ENCODE measurements at places on chromosomes 1 and 21. TPM values are rescaled to one million over a fixed set of nuclear protein-coding genes. Genes with fewer than 3 reads are reported as not detected.
A peak's percentile ranks its signal among the peaks of the same experiment; 100 is the strongest.

DNA sequence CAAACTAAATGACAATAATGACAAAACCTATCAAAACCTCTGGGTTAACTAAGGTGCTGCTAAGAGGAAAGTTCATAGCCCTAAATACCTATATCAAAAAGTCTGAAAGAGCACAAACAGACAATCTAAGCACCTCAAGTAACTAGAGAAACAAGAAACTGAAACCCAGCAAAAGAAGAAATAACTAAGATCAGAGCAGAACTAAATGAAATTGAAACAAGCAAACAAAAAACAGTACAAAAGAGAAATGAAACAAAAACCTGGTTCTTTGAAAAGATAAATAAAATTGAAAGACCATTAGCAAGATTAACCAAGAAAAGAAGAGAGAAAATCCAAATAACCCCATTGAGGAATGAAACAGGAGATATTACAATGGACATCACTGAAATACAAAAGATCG is 44.8 kb upstream of the KIAA0040 start:
- no peak for DNase-seq

DNA sequence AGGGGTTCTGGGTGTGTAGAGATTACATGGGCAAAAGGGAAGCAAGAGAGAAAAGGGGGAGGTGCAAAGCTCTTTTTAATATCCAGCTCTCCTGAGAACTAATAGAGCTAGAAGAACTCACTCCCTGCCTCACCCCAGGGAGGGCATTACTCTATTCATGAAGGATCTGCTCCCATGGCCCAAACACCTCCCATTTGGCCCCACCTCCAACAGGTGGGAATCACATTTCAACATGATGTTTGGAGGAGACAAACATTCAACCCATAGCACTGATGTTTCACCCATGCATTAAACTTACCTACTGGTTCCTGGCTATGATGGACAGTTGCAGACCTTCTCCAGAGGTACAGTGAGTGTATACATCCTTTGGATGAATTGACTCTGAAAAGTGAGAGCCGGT is 7.3 kb upstream of the JUN start:
- no peak for DNase-seq

- no peak for DNase-seq
Measured at GRCh38 chr1:51302746-51303145, 27.6 kb downstream of the TTC39A start.

GRCh38 chr1:223203034-223203408 is 60.0 kb upstream of the TLR5 start:
- DNase-seq, result no peak

GRCh38 chr1:54763816-54764132 is 549 bp downstream of the PARS2 start:
- no peak for DNase-seq

DNA sequence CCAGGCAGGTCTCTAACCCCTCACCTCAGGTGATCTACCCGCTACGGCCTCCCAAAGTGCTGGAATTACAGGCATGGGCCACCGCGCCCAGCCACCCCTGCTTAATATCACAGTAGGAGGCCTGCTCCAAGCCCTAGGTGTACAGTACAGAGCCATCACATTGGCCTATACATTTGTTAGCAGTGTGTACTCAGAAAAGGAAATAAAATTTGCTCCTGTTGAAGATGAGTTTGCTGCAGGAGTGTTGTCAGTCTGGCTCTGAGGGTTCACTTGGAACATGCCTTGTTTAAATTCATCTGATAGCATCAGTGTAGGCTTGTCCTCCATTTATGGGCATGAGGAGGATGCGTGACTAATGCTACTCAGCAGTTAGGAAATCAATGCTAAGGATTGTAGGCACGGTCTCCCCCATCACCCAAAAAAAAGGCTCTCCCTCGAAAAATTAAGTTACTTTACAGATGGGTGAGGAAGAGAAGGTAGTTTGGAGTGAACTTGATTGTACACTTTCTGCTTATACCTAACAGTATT is 4.6 kb upstream of the ENAH start:
- peak; percentile 29 for DNase-seq

GRCh38 chr1:227921461-227922185 is 26.1 kb downstream of the WNT9A start:
- no peak for DNase-seq

DNA sequence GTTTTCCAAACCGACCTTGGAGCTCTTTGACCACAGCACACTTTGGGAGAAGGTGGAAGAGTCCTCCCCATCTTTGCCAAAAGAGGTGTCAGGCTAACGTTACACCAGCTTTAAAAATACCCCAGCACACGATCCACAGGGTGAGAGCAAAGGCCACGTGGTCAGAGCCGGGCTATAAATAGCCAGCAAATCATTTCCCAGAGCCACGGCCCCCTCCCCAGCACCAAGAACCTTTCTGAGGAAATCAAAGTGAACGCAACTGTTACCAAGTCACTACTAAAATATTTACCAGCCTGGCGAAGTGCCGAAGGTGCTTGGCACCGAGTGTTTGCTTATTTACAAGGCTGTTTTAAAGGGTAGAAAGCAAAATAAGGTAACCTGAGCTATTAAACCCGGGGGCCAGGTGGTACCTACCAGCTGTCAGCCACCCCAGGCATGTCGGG is 72.4 kb downstream of the CASZ1 start:
- peak; percentile 95 for DNase-seq

The S100B gene
- total RNA-seq, result 7.0 TPM

DNA sequence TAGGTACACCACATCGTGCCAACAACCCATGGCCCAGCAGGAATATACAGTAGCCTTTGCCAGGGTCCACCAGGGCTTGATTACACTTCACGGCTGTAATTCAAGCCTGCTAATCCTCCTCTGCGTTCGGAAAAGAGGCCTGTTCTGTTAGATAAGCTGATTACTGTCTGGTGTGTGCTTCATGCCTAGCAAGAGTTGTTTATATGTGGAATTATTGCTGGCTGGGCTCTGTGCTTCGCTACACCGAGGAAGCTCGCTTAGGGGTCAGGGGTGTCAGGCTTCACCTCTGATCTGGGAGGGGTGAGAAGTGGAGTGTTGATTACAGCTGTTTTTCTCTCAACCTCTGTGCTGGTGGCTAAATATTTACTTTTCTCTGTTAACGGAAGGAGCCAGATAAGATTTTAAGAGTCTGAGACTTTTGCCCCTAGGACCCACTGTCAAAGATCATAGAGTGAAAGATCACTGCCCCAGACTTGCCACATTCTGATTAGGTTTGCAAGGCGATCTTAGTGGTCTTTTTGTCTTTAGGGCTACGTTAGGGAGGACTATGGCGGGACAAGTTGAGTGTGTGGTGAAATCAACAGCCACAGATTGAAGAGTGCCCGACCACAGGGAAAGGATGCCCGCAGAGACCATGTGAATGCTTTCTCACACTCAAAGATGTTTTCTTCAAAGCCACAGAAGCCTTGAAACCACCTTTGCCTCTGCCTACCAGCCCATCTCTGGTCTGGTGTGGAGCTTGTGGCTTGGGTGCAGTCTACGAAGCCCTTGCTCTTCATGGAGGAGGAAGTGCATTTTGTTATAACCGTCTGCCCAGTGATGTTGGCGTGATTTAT is 216.1 kb downstream of the PBX1 start:
- peak; percentile 72 for DNase-seq

- DNase-seq, result no peak
Measured at GRCh38 chr1:179141592-179142251, 59.9 kb downstream of the TOR3A start.

GRCh38 chr1:40620586-40621210 is 44.8 kb downstream of the RIMS3 start:
- DNase-seq, result no peak

DNA sequence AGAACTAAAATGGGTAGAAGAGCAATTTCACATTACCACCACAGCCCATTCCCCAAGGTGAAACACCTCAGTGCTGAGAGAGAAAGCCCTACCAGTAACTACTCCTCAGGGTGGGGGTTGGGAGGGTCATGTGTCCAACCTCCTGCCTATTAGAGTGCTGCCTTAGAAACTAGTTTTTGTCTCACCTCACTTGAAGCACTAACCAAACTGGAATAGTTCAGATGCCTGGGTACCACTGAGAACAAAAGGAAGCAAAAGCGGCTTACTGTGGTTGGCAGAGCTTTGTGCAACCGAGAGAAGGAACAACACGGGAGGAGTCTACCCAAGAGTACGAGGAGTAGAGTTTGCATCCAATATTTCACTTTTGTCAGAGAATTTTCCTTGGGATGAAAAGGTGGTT is 1207.5 kb upstream of the ADGRL2 start:
- no peak for DNase-seq

DNA sequence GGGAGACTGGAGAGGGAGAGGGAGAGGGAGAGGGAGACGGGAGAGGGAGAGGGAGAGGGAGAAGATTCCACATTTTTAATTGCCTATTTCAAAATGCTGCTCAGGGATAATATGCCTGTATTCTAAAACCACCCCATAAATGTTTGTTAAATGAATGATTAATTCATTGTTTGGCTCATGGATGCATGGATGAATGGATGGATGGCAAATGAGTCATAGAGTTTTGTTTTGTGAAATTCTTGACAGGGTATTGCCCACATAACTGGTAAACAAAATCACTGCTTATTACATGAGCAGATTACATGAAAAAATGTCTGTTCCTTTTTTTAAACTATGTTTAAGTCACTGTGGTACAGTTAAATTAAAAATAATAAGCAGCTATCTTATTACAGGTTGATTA is 220.4 kb downstream of the ZP4 start:
- no peak for DNase-seq

GRCh38 chr1:206954459-206955342 is 8.4 kb upstream of the PIGR start:
- no peak for DNase-seq

The FH gene
- 71.0 TPM for total RNA-seq

The PTGS2 gene
- 46.9 TPM for total RNA-seq

DNA sequence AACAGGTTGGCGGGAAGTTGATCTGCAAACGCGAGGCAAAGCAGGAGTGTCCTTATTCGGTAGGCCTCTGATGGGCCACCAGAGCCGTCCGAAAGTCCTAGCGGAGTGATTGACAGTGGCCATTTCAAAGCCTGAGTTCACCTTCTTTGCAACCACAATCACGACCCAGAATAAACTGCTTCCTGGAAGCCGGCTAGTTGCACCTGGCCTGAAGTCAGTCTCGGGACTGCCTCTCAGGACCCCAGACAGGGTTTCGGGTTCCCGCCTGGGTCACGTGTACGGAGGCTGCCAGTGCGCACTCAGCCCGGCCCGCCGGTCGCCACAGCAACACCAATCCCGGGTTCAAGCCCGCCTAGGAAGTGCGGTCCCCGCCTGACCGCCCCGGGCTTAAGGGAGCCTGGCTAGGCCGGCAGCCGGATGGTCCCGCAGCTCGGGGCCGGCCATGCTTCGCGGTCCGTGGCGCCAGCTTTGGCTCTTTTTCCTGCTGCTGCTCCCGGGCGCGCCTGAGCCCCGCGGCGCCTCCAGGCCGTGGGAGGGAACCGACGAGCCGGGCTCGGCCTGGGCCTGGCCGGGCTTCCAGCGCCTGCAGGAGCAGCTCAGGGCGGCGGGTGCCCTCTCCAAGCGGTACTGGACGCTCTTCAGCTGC is at the start of gene TOR3A:
TOR3A (plus strand) TSS at position 384 of the 646 bp plus-strand sequence; CDS start at position 443, 59 bp downstream.
- peak; percentile 94 for DNase-seq

GRCh38 chr1:12620488-12620865 is 2.5 kb upstream of the DHRS3 start:
- DNase-seq, result no peak

The A3GALT2 gene
- total RNA-seq, result not detected

GRCh38 chr21:19810779-19811178 is 1187.4 kb upstream of the NCAM2 start:
- no peak for DNase-seq

GRCh38 chr1:72227667-72228066 is 54.7 kb downstream of the NEGR1 start:
- no peak for DNase-seq

DNA sequence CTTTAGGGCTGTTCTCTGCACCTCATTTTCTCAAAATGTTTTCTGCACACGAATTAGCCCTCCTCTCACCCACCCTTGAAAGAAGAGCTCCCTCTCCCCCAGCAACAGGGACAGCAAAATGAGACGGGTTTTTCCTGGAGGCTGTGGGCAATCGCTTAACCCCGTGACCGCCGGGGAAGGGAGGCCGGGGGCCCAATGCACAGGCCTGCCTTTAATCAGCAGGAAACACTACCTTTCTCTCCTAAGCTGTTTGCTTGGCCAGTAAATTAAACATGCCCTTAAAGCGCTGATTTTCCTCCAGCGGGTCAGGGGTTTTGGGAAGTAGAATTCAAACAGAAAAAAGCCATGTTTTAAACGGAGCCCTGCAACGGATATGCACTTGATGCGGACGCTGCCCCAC is 114.4 kb downstream of the PRDM16 start:
- peak; percentile 52 for DNase-seq

The PRAMEF5 gene
- not detected for total RNA-seq

- no peak for DNase-seq
Measured at GRCh38 chr1:6600410-6601048, 2.1 kb downstream of the KLHL21 start.

The DOP1B gene
- 63.2 TPM for total RNA-seq

The PRDX6 gene
- total RNA-seq, result 92.1 TPM

DNA sequence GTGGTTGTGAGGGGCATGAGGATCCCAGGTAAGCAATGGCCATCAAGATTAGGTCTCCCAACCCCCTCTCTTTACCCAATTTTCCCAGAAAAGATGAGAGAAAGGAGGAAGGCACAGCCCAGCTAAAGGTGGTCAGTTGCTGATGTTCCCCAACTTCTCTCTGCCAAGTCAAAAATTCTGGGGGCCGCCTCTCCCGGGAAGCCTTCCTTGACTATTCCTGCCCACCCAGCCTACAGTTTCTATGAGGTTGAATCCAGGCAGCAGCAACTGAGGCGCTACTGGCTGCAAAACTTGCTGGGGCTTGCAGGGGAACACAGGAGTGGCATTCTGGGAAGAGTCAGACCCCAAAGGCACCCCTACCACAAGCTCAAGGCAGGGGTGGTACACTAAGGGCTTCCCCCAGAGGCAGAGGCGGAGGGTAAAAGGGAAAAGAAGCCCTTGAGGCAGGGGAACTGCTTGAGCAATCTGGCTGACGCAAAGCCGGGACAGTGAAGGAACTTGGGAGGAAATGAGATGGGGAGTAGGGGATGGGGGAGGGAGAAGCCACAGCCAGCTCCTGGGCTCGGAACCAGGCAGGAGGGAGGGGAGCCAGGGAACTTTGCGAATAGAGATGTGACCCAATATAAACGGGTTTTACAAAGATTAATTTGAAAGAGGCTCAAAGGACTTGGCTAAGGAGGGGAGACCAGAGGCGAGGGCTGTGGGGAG is 31.2 kb downstream of the SDC3 start:
- peak; percentile 83 for DNase-seq

DNA sequence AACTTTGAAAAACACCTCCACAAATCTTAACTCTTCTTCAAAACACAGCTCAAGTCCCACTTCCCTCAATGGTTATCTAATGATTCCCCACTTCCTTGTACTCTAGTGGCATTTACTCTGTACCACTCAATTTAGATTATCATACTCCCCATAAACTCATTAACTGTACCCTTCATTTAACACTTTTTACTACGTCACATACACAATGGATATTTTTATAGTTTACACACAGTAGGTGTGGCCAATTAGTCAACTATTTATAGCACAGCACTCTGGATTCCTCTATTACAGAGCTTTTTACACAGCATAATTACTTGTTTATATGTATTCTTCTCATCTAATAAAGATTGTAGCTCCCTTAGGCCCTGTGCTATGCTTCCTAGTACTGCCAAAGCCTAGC is 62.1 kb downstream of the FOXJ3 start:
- no peak for DNase-seq

Data from stomach (tissue), 19 donors.